Dorsolateral prefrontal cortex (tissue), 122 donors: ENCODE measurements at places on chromosomes 4 and X. TPM values are rescaled to one million over a fixed set of nuclear protein-coding genes. Genes with fewer than 3 reads are reported as not detected.

GRCh38 chrX:10615931-10616774, 4.2 kb downstream of the MID1 start:
- DNase-seq = no peak

DNA sequence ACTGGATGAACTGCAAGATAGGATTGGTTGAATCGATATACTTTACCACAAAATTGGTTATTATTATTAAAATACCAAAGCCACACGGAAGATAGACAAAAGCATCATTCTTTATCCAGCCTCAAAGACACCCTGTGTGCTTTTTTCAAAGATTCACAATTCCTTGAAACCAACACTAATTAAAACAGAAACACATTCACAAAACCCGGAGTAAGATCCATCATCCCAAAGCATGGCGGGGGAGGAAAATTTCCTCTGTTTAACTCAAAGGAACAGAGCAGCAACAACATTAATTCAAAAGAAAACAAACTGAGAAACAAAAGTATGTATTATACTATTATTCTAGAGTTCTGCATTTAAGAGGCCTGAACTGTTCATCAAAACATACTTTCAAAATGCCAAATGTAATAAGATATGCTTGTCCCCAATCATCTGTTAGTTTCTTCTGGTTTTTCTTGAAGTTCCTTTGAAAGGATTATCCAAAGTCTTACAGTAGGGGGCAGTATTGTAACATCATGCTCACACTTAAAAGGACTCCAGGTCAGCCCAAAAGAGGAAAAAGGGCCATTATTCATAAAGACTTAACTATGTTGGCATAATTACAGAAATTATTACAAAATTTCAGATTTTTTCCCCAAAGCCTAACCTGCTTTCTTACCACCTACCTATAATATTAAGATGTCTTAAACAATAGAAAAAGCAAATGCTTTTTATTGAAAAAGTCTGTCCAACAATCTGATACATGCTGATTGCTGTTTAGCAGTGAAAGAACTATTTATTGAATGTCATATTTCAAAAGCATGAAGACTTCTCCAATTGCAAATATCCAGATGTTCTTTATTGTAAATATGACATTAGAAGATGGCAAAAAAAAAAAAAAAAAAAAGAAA, 168.7 kb downstream of the SCFD2 start:
- DNase-seq = no peak

DNA sequence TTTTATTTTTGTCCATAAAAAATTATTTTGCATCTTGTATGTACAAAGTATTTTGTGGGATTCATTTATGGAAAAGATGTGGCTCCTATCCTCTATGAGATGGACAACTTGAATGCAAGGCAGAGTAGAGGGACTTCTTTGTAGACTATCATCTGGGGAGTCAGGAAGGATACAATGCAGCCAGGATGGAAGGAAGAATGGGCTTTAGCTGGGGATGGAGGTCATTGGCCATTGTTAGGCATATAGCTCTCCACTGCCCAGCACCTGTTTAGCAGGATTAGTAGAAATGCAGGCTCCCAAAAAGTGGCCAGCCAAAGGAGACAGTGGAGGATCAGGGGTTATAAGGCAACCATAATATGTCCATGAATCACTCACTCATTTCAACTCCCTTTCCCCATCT, 5.1 kb upstream of the TLL1 start:
- no peak for DNase-seq

DNA sequence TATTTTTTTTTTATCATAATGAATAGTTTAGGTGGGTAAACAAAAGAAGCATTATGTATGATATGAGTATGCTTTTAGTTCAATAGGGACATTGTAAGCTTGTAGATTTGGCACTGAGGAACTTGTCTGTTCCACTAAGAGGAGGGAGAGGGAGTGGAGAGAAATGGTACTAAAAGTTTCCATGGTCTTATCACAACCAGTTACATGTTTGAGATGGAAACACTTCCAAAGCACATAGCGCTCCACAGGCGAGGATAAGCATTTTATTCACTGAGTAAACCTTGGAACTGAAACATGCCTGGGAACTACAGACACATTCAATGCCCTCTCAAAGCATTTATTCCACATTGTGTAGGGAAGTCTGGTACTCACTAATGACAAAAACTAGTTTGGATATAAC, 15.5 kb downstream of the MYOZ2 start:
- no peak for DNase-seq

The STPG2 gene
- 1.2 TPM for total RNA-seq
